ENCODE measurements at places on chromosomes 6 and 20. TPM values are rescaled to one million over a fixed set of nuclear protein-coding genes. Genes with fewer than 3 reads are reported as not detected.

DNA sequence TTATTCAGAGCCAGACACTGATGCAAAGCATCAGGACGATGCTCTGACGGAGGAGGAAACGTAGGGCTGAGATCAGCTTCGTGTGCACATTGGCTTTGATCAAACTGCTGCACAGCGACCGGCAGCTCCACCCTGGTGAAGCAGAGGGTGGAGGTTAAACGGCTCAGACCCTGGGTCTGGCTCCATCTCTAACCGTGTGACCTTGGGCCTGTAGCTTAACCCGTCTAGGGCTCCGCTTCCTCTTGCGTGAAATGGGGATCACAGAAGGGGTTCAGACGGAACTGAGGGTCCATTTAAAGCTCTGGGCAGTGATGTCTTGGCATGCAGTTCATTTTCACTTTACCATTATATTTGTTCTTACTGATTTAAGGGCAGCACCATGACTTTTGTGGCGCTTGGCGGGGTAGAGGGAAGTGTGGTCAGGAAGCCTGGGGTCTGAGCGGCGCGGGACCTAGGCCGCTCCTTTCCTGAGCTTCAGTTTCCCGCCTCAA, 644 bp downstream of the RBL1 start:
- DNase-seq, result peak; percentile 8

- DNase-seq, result no peak
These were observed 56.8 kb upstream of the FABP7 start for GRCh38 chr6:122722746-122723145.

GRCh38 chr6:160678744-160679401, 14.8 kb upstream of the LPA start:
- no peak for DNase-seq

DNA sequence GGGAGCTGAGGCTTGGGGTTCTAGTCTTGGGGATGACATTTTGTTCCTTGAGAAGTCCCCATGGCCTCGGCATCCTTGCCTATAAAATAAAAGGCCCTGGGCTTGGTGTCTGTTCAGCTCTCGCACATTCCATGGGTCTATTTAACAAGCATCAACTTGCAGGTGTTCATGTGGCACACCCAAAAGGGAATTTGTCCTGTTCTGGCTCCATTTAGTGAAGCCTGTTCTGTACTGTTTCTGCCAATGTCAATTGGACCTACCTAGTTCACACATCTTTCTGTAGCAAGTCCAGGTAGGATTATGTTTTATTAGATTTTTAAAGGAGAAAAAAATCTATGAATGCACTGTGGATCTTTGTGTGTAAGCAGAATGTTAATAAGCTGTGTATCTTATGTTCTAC, 262.0 kb downstream of the HIVEP2 start:
- no peak for DNase-seq

Gene ZNF311
- 0.22 TPM for total RNA-seq

Measured in lung microvascular endothelial cell (primary cell).